MCF 10A (cell line): ENCODE measurements at places on chromosomes 4 and X. TPM values are rescaled to one million over a fixed set of nuclear protein-coding genes. Genes with fewer than 3 reads are reported as not detected.

GPM6B gene
- 6.9 and 16.3 TPM in 2 replicates for total RNA-seq

- no peaks in the 10 kb centered on the region for H3K27me3 ChIP-seq
- no peak overlapping the region for H3K4me3 ChIP-seq
- DNase-seq, result no peak
- no peak overlapping the region for H3K27ac ChIP-seq
Observed at GRCh38 chr4:186487726-186488125, 67.6 kb downstream of the MTNR1A start.

EFHC2 gene
- total RNA-seq, result not detected in 2 replicates

DNA sequence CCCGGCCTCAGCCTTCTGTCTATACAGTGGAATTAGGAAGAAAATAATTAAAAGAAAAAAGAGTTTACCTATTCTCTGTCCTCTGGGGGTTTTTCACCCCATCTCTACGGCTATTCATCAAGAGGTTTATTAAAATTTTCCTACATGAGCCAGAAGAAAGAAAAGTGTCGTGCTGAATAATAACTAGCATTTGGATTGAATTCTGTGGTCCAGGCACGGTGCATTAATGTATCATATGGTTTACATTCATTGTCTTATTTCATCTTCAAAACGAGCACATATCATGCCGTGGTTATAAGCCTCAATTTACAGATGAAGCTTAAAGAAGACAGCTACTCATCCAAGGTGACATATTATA is 5.4 kb upstream of the NAA15 start:
- no peaks in the 10 kb centered on the region for H3K27me3 ChIP-seq
- no peak for DNase-seq
- peaks cover 6% of the 10 kb centered on the region for H3K4me1 ChIP-seq
- H3K4me3 ChIP-seq, result peak overlapping the region; percentile 78
- peak overlapping the region; percentile 97 for H3K27ac ChIP-seq
- peaks cover 37% of the 10 kb centered on the region for H3K36me3 ChIP-seq

CYSLTR1 gene
- total RNA-seq, result 0.16 TPM in 1 of 2 replicates, not detected in the other

- H3K27me3 ChIP-seq, result no peaks in the 10 kb centered on the region
- H3K36me3 ChIP-seq, result no peaks in the 10 kb centered on the region
- peak; percentile 38 for DNase-seq
- no peak overlapping the region for H3K27ac ChIP-seq
- H3K4me3 ChIP-seq, result no peak overlapping the region
Observed at GRCh38 chr4:146978641-146979040, 33.0 kb upstream of the TTC29 start.

GRCh38 chr4:95524184-95524583 is 24.6 kb downstream of the UNC5C start:
- no peak for DNase-seq
- no peak overlapping the region for H3K4me3 ChIP-seq
- no peak overlapping the region for H3K27ac ChIP-seq
- H3K27me3 ChIP-seq, result no peaks in the 10 kb centered on the region
- H3K4me1 ChIP-seq, result no peaks in the 10 kb centered on the region

SPANXB1 gene
- total RNA-seq, result not detected in 2 replicates

- H3K4me3 ChIP-seq, result no peak overlapping the region
- H3K27ac ChIP-seq, result peak overlapping the region; percentile 75
- no peaks in the 10 kb centered on the region for H3K36me3 ChIP-seq
- H3K4me1 ChIP-seq, result peaks cover 18% of the 10 kb centered on the region
- no peaks in the 10 kb centered on the region for H3K27me3 ChIP-seq
Observed at GRCh38 chr4:24642981-24643547, 58.7 kb upstream of the DHX15 start.

DNA sequence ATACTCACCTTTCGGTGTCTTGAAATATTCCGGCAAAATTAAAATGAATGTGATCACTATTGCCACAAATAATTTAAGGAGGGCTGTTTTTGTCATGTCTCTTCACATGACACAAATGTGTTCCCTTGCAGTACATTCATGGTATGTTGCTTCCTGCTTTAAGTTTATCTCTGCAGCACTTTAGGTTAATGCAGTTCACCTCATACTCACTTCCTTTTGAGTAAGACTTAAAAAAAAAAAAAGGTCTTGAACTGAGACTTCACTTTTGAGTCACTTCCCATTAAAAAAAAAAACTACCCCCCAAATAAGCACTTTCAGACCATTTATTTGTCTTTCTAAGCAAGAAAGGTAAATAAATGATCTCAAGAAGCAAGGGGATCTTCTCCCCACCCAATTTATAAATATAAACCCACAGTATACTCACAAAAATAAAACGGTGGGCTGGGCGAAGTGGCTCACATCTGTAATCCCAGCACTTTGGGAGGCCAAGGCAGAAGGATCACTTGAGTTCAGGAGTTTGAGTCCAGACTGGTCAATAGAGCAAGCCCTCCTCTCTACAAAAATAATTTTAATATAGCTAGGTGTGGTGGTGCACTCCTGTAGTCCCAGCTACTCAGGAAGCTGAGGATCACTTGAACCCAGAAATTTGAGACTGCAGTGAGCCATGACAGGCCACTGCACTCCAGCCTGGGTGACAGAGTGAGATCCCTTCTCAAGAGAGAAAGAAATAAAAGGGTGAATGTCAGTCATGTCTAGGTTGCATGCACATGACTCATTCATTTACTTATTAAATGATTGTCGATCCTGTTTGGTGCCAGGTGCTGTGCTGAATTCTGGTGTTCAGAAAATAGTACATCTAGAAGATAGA is at the start of gene TMEM156:
TMEM156 (minus strand) TSS at position 192 of the 868 bp plus-strand sequence; CDS start at position 96, 96 bp downstream.
- peak; percentile 59 for DNase-seq
- no peaks in the 10 kb centered on the region for H3K27me3 ChIP-seq

DNA sequence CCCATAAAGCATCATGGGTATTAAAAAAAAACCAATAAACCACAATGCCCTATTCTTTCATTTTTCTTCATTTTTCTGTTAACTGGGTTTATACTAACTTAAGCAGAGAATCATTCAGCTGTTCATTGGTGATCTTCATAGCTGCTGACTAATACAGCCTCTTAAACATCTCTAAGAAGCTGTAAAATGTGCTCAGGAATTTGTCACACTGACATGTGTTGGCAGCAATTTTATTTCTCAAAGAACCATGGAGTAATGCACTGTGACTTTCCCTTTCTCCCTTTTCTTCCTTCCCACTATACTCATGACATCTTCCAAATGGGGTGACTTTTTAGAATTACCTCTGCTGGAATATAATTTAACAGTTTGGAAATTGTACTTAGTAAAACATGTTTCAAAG is 315.4 kb downstream of the ANTXR2 start:
- H3K36me3 ChIP-seq, result no peaks in the 10 kb centered on the region
- H3K27ac ChIP-seq, result no peak overlapping the region
- no peaks in the 10 kb centered on the region for H3K4me1 ChIP-seq
- H3K27me3 ChIP-seq, result no peaks in the 10 kb centered on the region
- DNase-seq, result no peak

GRCh38 chrX:33969105-33969504 is 163.0 kb downstream of the FAM47A start:
- H3K27me3 ChIP-seq, result no peaks in the 10 kb centered on the region
- no peaks in the 10 kb centered on the region for H3K4me1 ChIP-seq
- no peaks in the 10 kb centered on the region for H3K36me3 ChIP-seq
- DNase-seq, result no peak
- H3K4me3 ChIP-seq, result no peak overlapping the region
- H3K27ac ChIP-seq, result no peak overlapping the region

FAM47B gene
- total RNA-seq, result not detected in 2 replicates

GRCh38 chr4:11743976-11744375 is 315.3 kb upstream of the HS3ST1 start:
- H3K27ac ChIP-seq, result no peak overlapping the region
- H3K4me1 ChIP-seq, result peaks cover 17% of the 10 kb centered on the region
- peaks cover 4% of the 10 kb centered on the region for H3K36me3 ChIP-seq
- no peak overlapping the region for H3K4me3 ChIP-seq
- no peaks in the 10 kb centered on the region for H3K27me3 ChIP-seq

GRCh38 chrX:17596061-17596460 is 141.2 kb upstream of the SCML1 start:
- peaks cover 47% of the 10 kb centered on the region for H3K27me3 ChIP-seq
- no peaks in the 10 kb centered on the region for H3K36me3 ChIP-seq
- peaks cover 27% of the 10 kb centered on the region for H3K4me1 ChIP-seq
- peak; percentile 16 for DNase-seq
- no peak overlapping the region for H3K4me3 ChIP-seq

GRCh38 chrX:20720954-20721626 is 454.4 kb upstream of the RPS6KA3 start:
- no peaks in the 10 kb centered on the region for H3K27me3 ChIP-seq
- no peak overlapping the region for H3K4me3 ChIP-seq
- no peaks in the 10 kb centered on the region for H3K36me3 ChIP-seq

CT45A1 gene
- not detected in 2 replicates for total RNA-seq

- no peak for DNase-seq
- no peaks in the 10 kb centered on the region for H3K4me1 ChIP-seq
- no peak overlapping the region for H3K4me3 ChIP-seq
Observed at GRCh38 chr4:152072906-152073305, 312.1 kb upstream of the GATB start.

ZNF157 gene
- not detected in 2 replicates for total RNA-seq

- H3K4me1 ChIP-seq, result no peaks in the 10 kb centered on the region
- H3K27me3 ChIP-seq, result peaks cover 62% of the 10 kb centered on the region
- no peak overlapping the region for H3K4me3 ChIP-seq
- H3K27ac ChIP-seq, result no peak overlapping the region
Observed at GRCh38 chrX:39766855-39767254, 330.9 kb downstream of the BCOR start.

CXCL5 gene
- 0.51 and 0.54 TPM in 2 replicates for total RNA-seq

DNA sequence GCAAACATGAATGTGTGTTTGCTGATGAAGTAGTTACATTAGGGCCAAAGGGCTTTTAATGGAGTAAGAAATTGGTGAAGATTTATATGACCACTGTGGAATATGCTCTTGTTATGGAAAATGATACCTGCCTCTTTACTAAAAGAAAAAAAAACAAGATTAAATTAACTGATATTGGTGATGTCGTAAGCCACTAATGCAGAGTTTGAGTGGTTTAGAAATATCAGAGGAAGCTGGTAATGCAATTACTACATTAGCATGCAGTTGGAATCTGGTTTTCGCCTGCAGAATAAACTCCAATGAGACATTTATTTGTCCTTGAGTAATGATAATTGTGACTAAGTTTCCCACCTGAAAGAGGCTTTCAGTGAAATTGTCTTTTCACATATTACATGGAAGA is 597.9 kb downstream of the GALNTL6 start:
- H3K36me3 ChIP-seq, result no peaks in the 10 kb centered on the region
- DNase-seq, result no peak

- H3K27me3 ChIP-seq, result no peaks in the 10 kb centered on the region
- peak; percentile 44 for DNase-seq
- H3K4me3 ChIP-seq, result no peak overlapping the region
- H3K36me3 ChIP-seq, result peaks cover 18% of the 10 kb centered on the region
- no peaks in the 10 kb centered on the region for H3K4me1 ChIP-seq
- H3K27ac ChIP-seq, result no peak overlapping the region
Observed at GRCh38 chr4:169397762-169398161, 127.0 kb upstream of the SH3RF1 start.

FAT1 gene
- 132 and 165 TPM in 2 replicates for total RNA-seq

SMPX gene
- not detected in 2 replicates for total RNA-seq

STK26 gene
- total RNA-seq, result 17.5 and 18.2 TPM in 2 replicates

DNA sequence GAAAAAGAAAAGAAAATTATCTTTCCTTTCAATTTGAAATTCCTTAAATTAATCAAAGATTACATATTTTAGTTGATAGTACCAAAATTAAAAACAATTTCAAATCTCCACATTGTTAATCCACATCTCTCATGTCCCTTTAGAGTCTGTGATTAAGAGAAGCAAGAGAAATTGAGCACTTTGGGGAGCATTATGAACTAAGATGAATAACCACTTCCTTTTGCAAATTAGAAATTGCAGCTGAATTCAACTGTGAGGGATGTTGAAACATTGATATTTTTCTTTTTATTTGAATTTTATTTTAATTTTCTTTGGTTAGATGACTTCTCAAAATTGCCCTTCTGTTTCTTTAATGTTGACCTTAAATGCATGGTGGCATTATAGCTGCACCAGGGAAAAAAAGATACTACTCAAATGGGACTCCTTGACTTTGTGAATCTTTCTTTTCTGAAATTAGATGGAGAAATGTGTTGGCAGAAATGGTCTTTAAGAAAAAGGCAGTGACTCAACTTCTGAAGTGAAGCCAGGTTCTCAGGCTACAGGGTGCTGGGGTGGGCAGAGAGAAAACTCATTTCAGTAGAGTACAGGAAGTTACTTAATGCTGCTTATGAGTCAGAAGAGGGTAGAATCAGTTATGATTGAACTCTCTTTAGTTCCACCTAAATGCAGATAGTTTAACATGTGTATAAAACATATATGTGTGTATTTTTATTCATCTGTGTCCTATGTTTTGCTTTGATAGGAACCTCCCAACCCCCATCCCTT is 92.0 kb upstream of the TNIP3 start:
- no peak overlapping the region for H3K4me3 ChIP-seq
- no peaks in the 10 kb centered on the region for H3K36me3 ChIP-seq
- H3K27me3 ChIP-seq, result no peaks in the 10 kb centered on the region
- DNase-seq, result peak; percentile 94

CDX4 gene
- not detected in 2 replicates for total RNA-seq

PAGE5 gene
- not detected in 2 replicates for total RNA-seq

CEP135 gene
- total RNA-seq, result 12.4 and 14.0 TPM in 2 replicates

ARHGAP6 gene
- total RNA-seq, result not detected in 2 replicates

GRCh38 chr4:80613470-80613869 is 277.9 kb downstream of the CFAP299 start:
- no peak for DNase-seq
- no peaks in the 10 kb centered on the region for H3K36me3 ChIP-seq
- no peak overlapping the region for H3K4me3 ChIP-seq
- peaks cover 4% of the 10 kb centered on the region for H3K4me1 ChIP-seq
- H3K27me3 ChIP-seq, result no peaks in the 10 kb centered on the region
- peak overlapping the region; percentile 40 for H3K27ac ChIP-seq

- H3K36me3 ChIP-seq, result peaks cover 32% of the 10 kb centered on the region
- no peak overlapping the region for H3K4me3 ChIP-seq
Observed at GRCh38 chrX:107669885-107670628, 41.7 kb downstream of the PRPS1 start.

- H3K27ac ChIP-seq, result no peak overlapping the region
- no peaks in the 10 kb centered on the region for H3K27me3 ChIP-seq
- no peak for DNase-seq
- H3K36me3 ChIP-seq, result no peaks in the 10 kb centered on the region
Observed at GRCh38 chr4:55561889-55562288, 15.2 kb upstream of the CLOCK start.

DNA sequence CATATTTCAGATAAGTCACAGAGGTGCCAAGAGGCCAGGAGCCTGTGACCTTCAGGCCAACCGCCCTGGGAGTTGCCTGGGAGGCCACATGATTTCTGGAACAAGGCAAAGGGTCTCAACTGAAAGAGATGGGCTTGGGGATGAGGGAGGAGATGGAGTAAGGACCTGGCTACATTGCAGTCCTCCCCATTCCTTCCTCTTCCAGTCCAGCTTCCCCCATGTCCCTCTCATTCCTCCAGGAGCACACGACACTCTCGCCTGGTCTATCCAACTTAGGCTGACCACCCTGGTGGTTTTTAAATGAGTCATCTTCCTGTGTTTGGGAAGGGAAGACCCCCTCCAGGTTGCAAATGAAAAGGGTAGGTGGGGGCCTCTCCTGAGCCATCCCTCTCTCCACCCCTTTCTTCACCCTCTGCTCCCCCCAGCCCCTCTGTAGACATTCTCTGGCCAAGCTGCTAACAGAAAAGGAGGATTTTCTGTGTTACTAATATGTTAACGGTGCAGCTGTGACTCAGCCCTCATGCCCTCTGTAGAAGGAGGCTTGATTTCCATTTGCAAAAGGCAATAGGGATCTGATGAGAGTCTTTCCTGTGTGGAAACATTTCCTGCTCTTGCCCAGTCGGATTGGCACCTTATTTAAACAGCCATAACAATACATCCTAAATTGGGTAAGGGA is 79.2 kb downstream of the RTL5 start:
- no peak overlapping the region for H3K4me3 ChIP-seq
- H3K4me1 ChIP-seq, result peaks cover 4% of the 10 kb centered on the region
- H3K36me3 ChIP-seq, result no peaks in the 10 kb centered on the region

RAB40A gene
- total RNA-seq, result 0.17 TPM in 1 of 2 replicates, not detected in the other
